Astrocyte (in vitro differentiated cells and primary cell): ENCODE measurements at places on chromosomes 11 and 22. TPM values are rescaled to one million over a fixed set of nuclear protein-coding genes. Genes with fewer than 3 reads are reported as not detected.

Gene NCAM1
- 17.4 and 24.5 TPM in 2 replicates for total RNA-seq

Gene OPCML
- 7.9 and 12.7 TPM in 2 replicates for total RNA-seq

Gene OR1S2
- not detected in 2 replicates for total RNA-seq

Gene OR6T1
- total RNA-seq, result not detected in 2 replicates

Gene HRAS
- 78.5 and 84.2 TPM in 2 replicates for total RNA-seq

Gene OSBPL5
- total RNA-seq, result 29.0 and 34.2 TPM in 2 replicates

Gene KRTAP5-10
- total RNA-seq, result 0.34 TPM in 1 of 2 replicates, not detected in the other

Gene KRTAP5-1
- total RNA-seq, result not detected in 2 replicates

Gene PHETA2
- 0.12 and 0.18 TPM in 2 replicates for total RNA-seq

Gene SGSM1
- 0.05 TPM in 1 of 2 replicates, not detected in the other for total RNA-seq

Gene ZNRF3
- 5.8 and 5.9 TPM in 2 replicates for total RNA-seq

Gene SMIM35
- not detected in 2 replicates for total RNA-seq

Gene TSPAN18
- total RNA-seq, result 31.7 and 39.1 TPM in 2 replicates

Gene OR8K1
- not detected in 2 replicates for total RNA-seq

Gene SLCO2B1
- total RNA-seq, result 2.6 and 5.0 TPM in 2 replicates

Gene FAT3
- 37.0 and 41.0 TPM in 2 replicates for total RNA-seq

Gene OR5M10
- not detected in 2 replicates for total RNA-seq

Gene TRPC6
- total RNA-seq, result 0.07 and 0.17 TPM in 2 replicates

Gene TNNT3
- not detected in 2 replicates for total RNA-seq

Gene VWA5A
- 8.6 and 8.7 TPM in 2 replicates for total RNA-seq

Gene RASL10A
- total RNA-seq, result 0.19 and 1.5 TPM in 2 replicates

Gene PDE3B
- total RNA-seq, result 2.1 and 2.9 TPM in 2 replicates

Gene SPTY2D1
- total RNA-seq, result 19.7 and 24.4 TPM in 2 replicates

Gene GAB4
- not detected in 2 replicates for total RNA-seq

Gene SLC22A8
- total RNA-seq, result not detected in 2 replicates

Gene KCNJ1
- 0.14 TPM in 1 of 2 replicates, not detected in the other for total RNA-seq

Gene VPREB3
- total RNA-seq, result 0.50 TPM in 1 of 2 replicates, not detected in the other

Gene RIN1
- total RNA-seq, result 8.5 and 12.0 TPM in 2 replicates

Gene TEX54
- total RNA-seq, result not detected in 2 replicates

Gene BAIAP2L2
- total RNA-seq, result 0.54 and 0.94 TPM in 2 replicates

Gene ARAP1
- 31.9 and 33.8 TPM in 2 replicates for total RNA-seq

Gene MS4A8
- not detected in 2 replicates for total RNA-seq

Gene ANGPTL5
- total RNA-seq, result not detected in 2 replicates

Gene KCNK7
- 0.84 TPM in 1 of 2 replicates, not detected in the other for total RNA-seq

Gene TRPM5
- not detected in 2 replicates for total RNA-seq

Gene GLYAT
- total RNA-seq, result not detected in 2 replicates

Gene HTR3A
- not detected in 2 replicates for total RNA-seq

Gene LRFN4
- total RNA-seq, result 33.7 and 35.7 TPM in 2 replicates

Gene H19
- total RNA-seq, result 0.52 and 0.70 TPM in 2 replicates

Gene P2RX6
- 0.22 and 0.45 TPM in 2 replicates for total RNA-seq

Gene SPTBN2
- 18.2 and 22.7 TPM in 2 replicates for total RNA-seq

Gene OR10A2
- total RNA-seq, result not detected in 2 replicates

Gene PYGM
- total RNA-seq, result 0.68 and 1.0 TPM in 2 replicates

Gene CCDC89
- total RNA-seq, result 0.26 and 0.30 TPM in 2 replicates

Gene PLEKHB1
- 4.5 and 5.8 TPM in 2 replicates for total RNA-seq

Gene CST6
- not detected in 2 replicates for total RNA-seq
